ENCODE measurements at places on chromosomes 1 and 21.

DNA sequence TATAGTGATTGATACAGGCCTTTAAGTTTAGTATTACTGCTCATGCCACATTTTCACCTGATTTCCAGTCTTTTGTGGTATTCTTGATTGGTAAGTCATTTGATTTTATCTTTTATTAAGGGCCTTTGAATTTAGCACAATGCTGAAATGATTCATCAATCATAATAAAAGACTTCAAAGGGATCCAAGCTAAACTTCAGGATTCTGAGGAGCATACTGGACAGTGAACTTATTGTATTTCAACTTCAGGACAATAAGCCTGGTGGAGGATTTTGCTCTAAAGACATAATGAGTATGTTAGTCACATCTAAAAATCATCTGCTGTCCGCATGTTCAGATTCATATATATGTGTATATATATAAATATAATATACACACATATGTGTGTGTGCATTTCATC is 233.3 kb downstream of the SETD4 start:
- DNase-seq = no peak

DNA sequence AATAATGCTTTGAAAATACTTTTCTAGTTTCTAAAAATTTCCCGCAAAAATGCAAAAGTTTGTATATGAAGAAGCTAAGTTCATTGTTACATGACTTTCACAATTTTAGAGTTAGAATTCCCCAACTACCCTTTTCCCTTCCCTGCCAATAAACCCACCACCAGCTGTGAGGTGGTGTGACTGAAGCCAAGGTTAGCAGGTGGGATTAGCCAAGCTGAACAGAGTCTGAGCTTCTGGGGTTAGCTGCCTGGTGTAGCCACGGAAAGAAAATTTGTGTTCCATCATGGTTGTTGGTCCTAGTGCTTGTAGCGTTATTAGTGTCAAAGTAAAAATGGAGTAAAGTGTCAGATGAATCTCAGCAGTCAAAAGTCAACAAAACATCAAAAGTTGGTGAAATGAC is 110.9 kb downstream of the ASTN1 start:
- DNase-seq = no peak

- DNase-seq = no peak
These were observed 65.4 kb upstream of the PTGS2 start for GRCh38 chr1:186745531-186746146.

DNA sequence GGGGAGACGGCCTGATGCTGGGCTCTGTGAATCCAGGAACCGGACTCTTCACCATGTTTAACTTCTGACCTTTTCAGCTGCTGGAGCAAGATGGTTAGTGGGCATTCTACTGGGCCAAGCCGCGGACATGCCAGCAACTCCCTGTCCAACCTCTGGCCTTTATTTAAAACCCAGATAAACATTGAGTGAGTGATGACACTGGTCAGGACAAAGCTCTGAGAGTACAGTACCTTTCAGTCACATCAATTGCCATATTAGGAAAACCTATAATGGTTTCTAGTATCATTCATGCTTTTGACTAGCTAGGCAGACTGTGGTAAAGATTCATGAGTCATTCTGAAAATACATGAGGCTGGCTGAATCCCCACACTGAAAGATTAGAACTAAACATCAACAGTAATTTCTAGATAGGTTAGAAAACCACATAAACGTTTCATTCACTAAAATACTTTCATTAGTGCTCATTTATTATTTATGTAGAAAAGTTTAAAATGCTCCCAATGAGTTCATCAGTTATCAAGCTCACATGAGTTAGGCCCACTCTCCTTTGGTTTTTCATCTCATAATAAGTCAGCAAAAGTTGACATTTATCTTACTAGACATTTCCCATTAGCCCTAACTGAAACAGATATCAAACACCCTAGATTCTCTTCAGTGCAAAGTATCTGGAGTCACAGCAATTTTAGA is 7.1 kb upstream of the ACTA1 start:
- DNase-seq = no peak

DNA sequence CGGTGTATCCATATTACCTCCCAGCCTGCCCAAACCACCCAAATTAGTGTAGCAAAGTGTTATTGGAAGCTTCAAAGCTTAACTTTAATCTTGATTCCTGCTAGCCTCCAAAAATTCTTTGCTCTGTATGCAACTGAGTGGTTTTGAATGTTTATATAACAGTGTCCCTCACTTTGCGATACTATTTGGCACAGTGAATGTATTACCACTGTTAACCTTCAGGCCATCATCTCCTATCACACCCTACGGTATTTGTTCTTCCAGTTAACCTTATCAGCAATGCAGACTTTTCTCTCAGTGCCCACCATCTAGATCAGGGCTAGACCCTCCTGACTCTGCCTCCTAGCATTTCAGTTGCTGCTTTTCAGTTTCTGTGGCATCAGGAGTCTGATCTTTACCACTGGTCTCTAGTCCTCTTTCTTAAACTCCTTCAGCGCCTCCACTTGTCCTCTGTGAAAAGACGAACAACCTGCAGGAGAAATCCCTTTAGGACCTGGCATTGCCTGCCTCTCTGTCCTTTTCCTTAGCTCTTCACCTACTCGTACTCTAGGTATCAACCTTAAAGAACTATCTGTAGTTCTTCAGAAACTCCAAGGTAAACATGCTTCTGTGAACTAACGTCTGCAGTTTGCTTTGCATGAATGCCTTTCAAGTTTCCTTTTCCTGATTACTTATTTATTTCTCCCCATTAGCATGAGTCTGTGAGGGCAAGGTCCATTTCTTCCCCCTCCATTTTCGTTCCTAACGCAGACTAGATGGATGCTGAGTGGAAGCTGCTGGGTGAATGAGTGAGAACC is 71.7 kb downstream of the SNX7 start:
- no peak for DNase-seq

DNA sequence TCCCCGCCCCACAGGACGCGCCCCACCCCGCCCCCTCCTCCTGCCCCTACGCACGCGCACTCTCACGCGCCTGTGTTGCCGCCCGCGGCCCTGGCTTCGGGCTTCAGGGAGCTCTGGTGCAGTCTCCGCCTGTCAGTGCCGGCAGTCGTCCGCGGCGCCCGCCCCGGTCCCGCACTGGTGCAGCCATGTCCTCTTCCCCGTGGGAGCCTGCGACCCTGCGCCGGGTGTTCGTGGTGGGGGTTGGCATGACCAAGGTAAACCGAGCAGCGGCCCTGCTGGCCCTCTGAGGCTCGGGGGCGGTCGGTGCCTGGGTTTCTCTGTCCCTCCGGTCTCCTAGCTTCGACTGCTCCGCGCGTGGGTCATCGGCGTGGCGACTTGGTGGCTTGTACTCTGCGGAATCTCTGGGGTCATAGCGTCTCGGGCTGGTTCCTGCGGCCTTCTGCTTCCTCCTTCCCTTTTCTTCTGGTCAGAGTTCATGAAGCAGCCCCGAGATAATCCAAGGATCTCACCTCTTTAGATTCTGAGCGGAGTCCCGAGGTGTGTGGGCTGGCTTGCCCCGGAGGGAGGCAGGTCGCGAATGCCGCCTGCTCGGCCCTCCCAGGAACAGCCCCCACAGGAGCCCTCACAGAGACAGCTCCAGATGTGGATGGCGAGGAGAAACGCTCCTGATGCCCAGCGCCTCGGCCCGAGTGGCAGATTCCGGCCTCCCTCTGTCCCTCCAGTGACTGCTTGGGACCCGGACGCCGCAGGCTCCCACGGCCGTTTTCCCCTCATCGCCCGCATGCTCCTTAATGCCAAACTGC is at the start of gene SCP2:
SCP2 (plus strand) TSS at position 65 of the 803 bp plus-strand sequence; CDS start at position 186, 121 bp downstream.
- peak; percentile 29 for DNase-seq

DNA sequence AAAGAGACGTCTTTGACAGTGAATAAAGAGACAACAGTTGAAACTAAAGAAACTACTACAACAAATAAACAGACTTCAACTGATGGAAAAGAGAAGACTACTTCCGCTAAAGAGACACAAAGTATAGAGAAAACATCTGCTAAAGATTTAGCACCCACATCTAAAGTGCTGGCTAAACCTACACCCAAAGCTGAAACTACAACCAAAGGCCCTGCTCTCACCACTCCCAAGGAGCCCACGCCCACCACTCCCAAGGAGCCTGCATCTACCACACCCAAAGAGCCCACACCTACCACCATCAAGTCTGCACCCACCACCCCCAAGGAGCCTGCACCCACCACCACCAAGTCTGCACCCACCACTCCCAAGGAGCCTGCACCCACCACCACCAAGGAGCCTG is 68.5 kb downstream of the TPR start:
- DNase-seq = no peak

GRCh38 chr1:181803421-181803820 is 258.1 kb downstream of the ZNF648 start:
- no peak for DNase-seq

GRCh38 chr1:70863239-70863638 is 184.4 kb downstream of the PTGER3 start:
- DNase-seq = no peak

DNA sequence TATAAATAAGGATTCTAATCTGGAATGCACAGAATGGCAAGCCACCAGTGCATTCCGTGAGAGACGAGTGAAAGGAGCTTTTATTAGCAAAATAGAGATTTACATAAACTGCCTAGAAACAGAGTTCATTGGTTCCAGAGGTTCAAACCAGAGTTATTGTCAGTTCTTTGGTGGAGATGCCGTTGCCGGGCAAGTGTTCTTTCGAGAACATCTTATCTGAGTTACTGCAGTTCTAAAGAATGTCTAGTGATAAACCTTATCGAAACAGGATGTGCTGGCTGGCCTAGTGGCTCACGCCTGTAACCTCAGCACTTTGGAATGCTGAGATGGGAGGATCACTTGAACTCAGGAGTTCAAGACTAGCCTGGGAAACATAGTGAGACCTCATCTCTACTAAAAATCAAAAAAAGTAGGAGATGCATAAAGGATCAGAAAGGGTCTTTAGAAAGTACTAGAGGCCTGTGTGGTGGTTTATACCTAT is 19.9 kb upstream of the EVI5 start:
- peak; percentile 10 for DNase-seq

- DNase-seq = no peak
These were observed 647.2 kb upstream of the CXADR start for GRCh38 chr21:16865632-16866031.

- no peak for DNase-seq
These were observed 66.4 kb upstream of the CCDC190 start for GRCh38 chr1:162927421-162927820.

GRCh38 chr1:53705446-53706096 is 33.4 kb downstream of the GLIS1 start:
- DNase-seq = no peak

DNA sequence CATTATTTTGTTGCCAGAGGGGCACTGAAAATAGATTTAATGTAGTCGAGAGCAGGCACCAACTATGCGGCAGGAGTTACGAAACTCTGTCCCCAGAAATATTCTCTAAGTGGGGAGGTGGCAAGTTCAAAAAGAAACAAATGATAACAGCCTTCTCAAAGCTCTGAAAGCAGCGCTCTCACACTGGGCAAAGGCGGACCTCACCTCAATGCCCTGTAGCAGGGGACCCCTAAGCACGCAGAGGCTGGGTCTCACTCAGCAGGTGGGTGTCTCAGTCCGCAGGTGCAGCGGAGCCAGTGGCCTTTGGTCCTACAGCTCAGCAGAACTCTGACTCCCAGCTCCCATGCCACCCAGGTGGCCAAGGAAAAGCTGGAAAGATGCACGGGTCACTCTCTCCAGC is 21.8 kb upstream of the TMPRSS2 start:
- no peak for DNase-seq

DNA sequence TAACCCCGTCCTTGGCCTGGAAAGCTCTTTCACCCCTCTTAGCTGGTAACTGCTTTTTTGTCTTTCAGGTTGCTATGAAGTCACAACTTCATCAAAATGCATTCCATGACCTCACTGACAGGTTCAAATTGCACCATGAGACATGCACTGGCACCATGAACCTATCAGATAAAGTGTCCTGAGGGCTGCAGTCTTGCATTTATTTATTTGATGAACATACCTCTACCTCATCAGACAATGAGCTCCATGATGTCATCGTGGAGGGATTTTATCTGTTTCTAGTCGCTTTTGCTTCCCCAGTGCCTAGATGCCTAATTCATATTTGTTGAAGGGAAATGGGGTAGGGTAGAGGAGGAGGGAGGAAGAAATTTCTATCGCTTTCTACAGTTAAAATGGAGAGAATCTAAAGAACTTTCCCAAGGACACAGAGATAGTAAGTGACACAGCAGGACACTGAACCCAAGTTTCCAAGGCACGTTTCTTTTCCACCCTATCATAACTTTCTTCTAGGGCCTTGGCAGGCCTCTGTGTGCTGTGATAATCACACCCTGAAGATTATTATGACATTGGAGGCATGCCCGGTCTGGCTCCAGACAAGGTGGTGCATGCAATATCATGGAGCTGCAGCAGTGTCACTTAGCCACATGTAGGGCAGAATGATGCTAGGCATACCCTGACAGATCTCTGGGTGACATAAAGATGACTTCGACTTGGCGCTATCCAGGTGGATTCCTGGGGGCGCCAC is 69.5 kb downstream of the CD58 start:
- DNase-seq = no peak

DNA sequence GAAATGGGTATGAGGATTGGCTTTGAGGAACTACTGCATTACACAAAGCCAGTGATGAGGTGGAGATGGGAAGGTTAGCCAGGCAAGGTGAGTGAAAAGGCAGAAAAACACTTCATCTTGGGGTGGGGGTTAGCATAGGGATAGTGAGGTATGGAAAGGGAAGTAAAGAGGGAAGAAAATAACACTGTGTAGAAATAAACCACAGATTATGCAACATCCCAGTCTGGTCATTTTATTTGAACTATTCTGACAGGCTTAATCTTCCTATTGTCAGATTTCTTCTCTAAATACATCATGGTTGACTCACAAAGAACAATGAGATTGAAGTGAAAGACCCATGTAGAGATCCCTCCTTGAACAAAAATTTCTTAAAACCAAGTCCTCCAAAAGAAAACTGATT is 640.2 kb downstream of the PTPRC start:
- no peak for DNase-seq

DNA sequence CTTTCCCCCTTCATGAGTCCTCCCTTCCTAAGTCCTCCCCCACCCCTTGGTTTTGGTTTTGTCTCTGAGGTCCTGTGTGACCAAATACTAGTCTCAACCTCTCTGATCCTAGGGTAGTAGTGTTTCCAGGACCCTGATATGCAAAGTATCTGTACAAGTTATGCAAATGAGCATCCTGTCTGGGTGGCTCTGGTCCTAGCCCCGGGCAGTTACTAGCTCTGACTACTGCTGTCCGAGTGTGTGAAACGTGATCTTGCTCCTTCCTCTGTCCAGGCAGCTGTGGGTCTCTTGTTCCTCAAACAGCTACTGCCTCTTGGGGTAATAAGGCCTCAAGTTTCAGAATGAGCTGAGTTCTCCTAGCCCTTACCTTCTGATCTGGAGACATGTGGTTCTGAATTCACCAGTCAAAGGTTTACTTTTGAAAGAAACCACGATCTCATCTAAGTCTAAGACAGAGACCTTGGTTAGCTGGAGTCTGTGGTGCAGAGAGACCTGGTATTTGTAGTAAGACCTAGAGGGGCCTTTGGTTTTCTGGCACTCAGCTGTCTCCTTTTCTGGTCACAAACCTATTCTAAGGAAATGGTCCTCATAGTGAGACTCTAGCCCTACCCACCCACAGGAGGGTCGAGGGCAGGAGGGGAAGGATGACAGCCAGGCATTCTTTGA is 31.0 kb upstream of the IL19 start:
- DNase-seq = no peak

Measured in nucleus accumbens (tissue), 56 donors.